KG1 (cell line): ENCODE measurements at places on chromosomes 16 and 17.

GRCh38 chr17:66354981-66355380 lies 52.6 kb downstream of the PRKCA start:
- no peak for DNase-seq

DNA sequence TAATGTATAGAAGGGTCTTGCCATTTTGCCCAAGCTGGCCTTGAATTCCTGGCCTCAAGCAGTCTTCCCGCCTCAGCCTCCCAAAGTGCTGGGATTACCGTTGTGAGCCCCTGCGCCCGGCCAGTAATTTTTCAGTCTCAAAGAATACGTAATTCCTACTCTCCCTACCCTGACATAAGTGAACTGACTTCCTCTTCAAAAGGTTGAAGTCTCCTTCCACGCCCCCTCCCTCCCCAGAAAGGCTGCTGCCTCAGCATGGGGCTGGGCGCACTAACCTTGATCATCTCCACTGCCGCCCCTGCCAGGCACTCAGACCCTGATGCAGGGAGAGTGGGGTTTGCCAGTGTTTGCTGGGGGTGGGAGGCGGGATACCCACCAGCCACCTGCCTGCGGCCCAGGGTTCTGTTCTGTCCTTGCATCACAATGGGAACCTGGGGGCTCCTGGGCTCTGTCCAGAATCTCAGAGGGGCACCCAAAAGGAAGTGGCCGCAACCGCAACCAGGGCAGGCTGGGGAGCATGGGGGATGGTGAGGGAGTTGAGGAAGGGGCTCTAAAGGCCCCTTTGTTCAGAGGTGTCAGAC lies 27.5 kb downstream of the KIFC3 start:
- DNase-seq = no peak

DNA sequence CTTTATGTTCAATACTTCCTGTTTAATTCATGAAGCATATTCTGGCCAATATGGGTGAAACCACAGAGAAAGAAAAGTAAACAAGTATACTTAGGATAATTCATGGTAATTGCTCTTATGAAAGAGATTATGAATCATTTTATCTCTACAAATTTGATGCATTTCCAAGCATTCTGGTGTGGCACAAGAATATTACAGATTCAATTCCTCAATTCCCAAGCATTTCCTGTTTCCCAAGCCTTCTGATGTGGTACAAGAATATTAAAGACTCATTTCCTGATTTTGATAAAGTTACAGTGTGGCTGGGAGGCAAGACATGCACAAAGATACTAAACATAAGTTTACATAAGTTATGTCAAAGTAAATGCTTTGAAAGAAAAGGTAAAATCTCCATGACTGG lies 126.1 kb upstream of the NUDT7 start:
- DNase-seq = no peak

DNA sequence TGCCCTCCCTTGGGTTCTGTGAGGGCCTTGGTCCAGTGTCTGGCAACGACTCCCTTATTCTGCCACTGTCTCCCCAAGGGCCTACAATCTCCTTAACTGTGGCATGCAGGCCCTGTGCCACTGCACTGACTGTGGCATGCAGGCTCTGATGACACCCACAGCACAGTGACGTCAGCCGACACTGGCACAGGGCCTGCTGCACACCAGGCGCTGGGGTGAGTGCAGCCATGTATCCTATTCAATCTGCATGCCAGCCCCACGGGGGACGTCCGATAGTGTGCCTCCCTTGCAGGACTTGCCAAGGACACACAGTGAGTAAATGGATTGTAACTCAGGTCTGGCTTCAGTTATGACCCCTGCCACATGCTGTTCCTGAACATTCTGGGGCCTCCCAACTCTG lies 39.8 kb upstream of the RASD1 start:
- no peak for DNase-seq

DNA sequence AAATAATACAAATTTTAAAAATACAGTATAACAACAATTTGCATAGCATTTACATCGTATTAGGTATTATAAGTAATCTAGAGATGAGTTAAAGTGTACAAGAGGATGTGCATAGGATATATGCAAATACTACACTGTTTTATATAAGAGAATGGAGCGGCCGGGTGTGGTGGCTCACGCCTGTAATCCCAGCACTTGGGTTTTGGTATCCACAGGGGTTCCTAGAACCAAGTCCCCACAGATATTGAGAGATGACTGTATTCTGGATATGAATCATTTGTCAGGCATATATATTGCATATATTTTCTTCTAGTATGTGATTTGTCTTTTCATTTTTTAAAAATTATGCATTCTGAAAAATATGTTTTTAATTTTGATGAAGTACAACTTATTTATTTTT lies 77.5 kb upstream of the MSI2 start:
- DNase-seq = no peak
